ENCODE measurements at places on chromosomes 16 and 17. TPM values are rescaled to one million over a fixed set of nuclear protein-coding genes. Genes with fewer than 3 reads are reported as not detected.

- H3K4me3 ChIP-seq, result peak overlapping the region; percentile 95
- peak overlapping the region; percentile 68 for H3K27ac ChIP-seq
- peaks cover 7% of the 10 kb centered on the region for H3K27me3 ChIP-seq
- H3K4me1 ChIP-seq, result peaks cover 38% of the 10 kb centered on the region
- H3K36me3 ChIP-seq, result peaks cover 2% of the 10 kb centered on the region
Measured at GRCh38 chr17:16352303-16352666, 984 bp downstream of the CENPV start.

GRCh38 chr17:9095390-9095789 lies 74.1 kb downstream of the NTN1 start:
- no peak for DNase-seq
- no peaks in the 10 kb centered on the region for H3K4me1 ChIP-seq
- no peak overlapping the region for H3K27ac ChIP-seq
- H3K27me3 ChIP-seq, result peaks cover 12% of the 10 kb centered on the region
- no peaks in the 10 kb centered on the region for H3K36me3 ChIP-seq

The TMEM88 gene
- total RNA-seq, result 5.3 TPM

The TNFSF13 gene
- total RNA-seq, result 7.8 TPM

The SDR42E2 gene
- total RNA-seq, result not detected

The HS3ST2 gene
- not detected for total RNA-seq

The ICAM2 gene
- 49.9 TPM for total RNA-seq

DNA sequence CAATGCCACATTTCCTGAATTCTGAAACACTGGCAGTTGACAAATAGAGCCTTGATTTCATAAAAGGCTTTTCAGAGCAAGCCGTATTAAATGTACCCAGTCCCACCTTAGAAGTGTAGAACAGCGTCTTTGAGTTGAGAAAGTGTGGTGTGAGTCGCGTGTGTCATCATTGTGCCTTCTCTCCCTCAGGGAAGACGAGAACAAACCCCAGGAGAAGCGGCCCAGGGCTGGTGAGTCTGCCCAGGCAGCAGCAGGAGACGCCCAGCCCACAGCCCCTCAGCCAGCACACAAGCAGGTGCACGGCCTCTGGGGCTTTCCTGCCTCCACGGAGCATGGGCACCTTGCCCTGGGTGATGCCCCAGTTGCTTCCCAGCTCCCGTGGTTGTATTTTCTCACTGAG lies 34.0 kb downstream of the CIBAR2 start:
- H3K4me3 ChIP-seq, result no peak overlapping the region
- H3K27ac ChIP-seq, result no peak overlapping the region
- H3K27me3 ChIP-seq, result no peaks in the 10 kb centered on the region

GRCh38 chr17:4972752-4973151 lies 5.1 kb upstream of the SPAG7 start:
- no peak overlapping the region for H3K27ac ChIP-seq
- peaks cover 33% of the 10 kb centered on the region for H3K4me1 ChIP-seq
- H3K4me3 ChIP-seq, result no peak overlapping the region
- H3K36me3 ChIP-seq, result peaks cover 38% of the 10 kb centered on the region

- peaks cover 10% of the 10 kb centered on the region for H3K27me3 ChIP-seq
- H3K4me3 ChIP-seq, result no peak overlapping the region
- no peak for DNase-seq
- no peak overlapping the region for H3K27ac ChIP-seq
- H3K36me3 ChIP-seq, result no peaks in the 10 kb centered on the region
Measured at GRCh38 chr16:65984296-65984695, 382.2 kb upstream of the CDH5 start.

- DNase-seq, result no peak
- no peaks in the 10 kb centered on the region for H3K27me3 ChIP-seq
- H3K27ac ChIP-seq, result no peak overlapping the region
- H3K4me1 ChIP-seq, result no peaks in the 10 kb centered on the region
Measured at GRCh38 chr16:81416749-81417148, 27.9 kb upstream of the CMIP start.

DNA sequence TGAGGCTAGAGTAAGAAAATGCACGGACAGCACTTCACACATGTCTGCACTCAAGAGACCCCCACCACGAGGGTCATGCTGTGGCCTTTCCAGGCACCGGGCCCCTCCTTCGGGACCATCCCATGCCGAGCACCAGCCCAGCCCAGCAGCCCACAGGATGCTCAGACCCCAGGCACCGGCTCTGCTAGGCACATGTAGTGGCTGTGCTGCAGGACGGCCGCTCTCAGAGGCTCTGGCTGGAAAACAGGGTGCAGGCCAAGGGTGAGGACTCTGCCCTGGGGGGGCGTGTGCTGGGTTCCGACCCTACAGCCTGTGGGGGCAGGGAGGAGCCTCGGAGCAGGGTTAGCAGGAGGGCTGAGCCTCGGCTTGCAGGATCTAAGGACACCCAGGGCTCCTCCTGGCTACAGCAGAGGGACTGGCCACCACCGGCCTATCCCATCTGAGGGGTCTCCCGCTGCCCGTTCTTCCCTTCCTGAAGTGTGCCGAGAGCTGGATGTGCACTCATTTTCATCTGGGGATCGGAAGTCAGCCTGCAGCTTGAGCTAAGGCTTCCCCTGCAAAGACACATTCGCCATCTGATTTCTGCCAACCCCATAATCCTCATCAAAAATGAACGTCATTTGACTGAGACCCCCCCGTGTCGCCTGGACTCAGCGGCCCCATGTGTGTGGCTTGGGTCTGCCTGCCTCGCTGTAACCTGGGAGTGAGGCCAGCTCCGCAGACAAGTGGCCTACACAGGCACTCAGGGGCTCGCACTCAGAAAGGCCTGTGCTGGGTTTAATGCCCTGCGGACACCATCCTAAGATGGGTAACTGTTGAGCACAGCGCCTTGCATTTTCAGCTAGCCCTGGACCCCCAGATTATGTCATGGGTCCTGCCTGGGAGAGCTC lies 293.1 kb upstream of the FOXF1 start:
- no peaks in the 10 kb centered on the region for H3K4me1 ChIP-seq
- H3K27ac ChIP-seq, result no peak overlapping the region
- no peak for DNase-seq
- no peak overlapping the region for H3K4me3 ChIP-seq
- peaks cover 27% of the 10 kb centered on the region for H3K27me3 ChIP-seq
- no peaks in the 10 kb centered on the region for H3K36me3 ChIP-seq

The TVP23A gene
- 0.60 TPM for total RNA-seq

DNA sequence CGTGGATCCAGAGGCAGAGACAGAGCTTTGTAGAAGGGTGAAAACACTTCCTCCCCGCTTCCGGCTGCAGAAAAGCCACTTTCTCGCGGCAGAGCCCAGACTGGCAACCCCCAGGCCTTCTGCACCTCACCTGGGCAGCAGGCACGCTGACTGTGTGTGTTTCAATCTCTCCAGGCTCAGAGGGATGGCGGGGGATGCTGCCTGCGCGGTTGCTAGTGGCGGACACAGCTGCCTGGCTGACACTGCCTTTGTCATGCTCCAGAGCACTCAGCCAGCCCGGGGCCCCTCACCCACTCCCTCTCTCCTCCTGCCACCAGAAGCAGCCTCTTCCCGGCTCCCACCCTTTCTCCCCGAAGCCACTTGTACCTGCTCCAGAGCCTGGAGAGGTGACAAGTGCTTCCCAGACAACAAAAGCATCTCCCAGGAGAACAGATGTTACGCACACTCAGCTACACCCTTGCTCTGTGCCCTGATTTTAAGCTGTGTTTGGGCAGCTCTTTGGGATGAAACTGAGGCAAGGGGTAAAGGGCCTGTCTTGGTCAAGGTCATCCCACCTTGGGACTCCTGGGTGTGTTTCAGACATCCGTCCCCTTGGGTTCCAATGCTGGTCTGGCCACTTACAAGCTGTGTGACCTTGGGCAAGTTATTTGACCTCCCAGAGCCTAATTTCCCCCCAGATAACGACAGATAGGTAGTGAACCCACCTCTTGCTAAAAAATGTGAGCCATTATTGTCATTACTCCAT lies 9.2 kb upstream of the GLIS2 start:
- peak overlapping the region; percentile 98 for H3K4me3 ChIP-seq
- peaks cover 5% of the 10 kb centered on the region for H3K36me3 ChIP-seq
- DNase-seq, result peak; percentile 36

The MYBBP1A gene
- total RNA-seq, result 55.7 TPM

The LRRC46 gene
- 0.83 TPM for total RNA-seq

The TMEM92 gene
- not detected for total RNA-seq

DNA sequence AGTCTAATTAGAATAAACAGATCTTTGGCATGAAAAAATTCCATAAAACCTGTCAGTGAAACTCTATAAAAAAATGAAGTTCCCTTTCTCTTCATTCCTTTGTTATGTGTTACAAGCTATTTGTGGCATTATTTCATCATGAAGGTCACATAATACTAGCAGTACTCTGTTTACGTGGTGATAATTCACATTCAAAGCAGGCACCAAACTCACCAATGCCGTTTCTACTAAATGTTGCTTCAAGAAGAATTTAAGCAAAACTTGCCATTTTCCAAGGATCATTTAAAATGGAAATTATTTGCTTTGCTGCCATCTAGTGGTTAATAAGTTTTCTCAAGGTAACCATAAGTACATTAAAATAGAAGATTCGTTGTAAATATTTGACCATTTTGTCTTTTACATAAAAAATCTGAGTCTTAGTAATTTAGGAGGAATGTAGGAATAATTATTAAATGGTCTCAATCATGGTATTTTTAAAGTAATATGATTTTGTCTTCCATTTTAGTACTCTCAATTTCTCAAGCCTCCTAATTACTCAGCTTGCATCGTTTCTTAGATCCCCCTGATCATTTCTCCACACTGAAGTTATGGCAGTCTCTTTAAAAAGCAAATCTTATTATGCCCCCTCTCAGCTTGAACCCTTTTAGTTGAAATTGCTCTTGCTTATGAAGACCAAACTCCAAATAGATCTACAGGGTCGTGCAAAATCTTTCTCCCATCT lies 80.8 kb downstream of the OMG start:
- H3K27ac ChIP-seq, result no peak overlapping the region
- H3K27me3 ChIP-seq, result no peaks in the 10 kb centered on the region
- H3K4me3 ChIP-seq, result no peak overlapping the region

The NATD1 gene
- 8.8 TPM for total RNA-seq

- peaks cover 21% of the 10 kb centered on the region for H3K4me1 ChIP-seq
- H3K27me3 ChIP-seq, result peaks cover 87% of the 10 kb centered on the region
- H3K36me3 ChIP-seq, result peaks cover 5% of the 10 kb centered on the region
- H3K4me3 ChIP-seq, result peak within 1 kb of the TSS; percentile 82
Measured at GRCh38 chr16:49281480-49281842, at the start of gene CBLN1. Gene CBLN1 (minus strand): TSS chr16:49281838. CDS start chr16:49281465, 373 bp downstream.

The STX1B gene
- 2.2 TPM for total RNA-seq

- H3K4me1 ChIP-seq, result no peaks in the 10 kb centered on the region
- peak; percentile 39 for DNase-seq
Measured at GRCh38 chr17:1055751-1056645, 59.1 kb downstream of the TIMM22 start.

The MMP15 gene
- 0.76 TPM for total RNA-seq

- H3K4me1 ChIP-seq, result no peaks in the 10 kb centered on the region
- no peaks in the 10 kb centered on the region for H3K27me3 ChIP-seq
- no peak overlapping the region for H3K27ac ChIP-seq
Measured at GRCh38 chr16:59341368-59341767, 607.3 kb upstream of the GOT2 start.

The NHERF2 gene
- 2.2 TPM for total RNA-seq

The CES4A gene
- 24.4 TPM for total RNA-seq

The TAF1C gene
- 51.3 TPM for total RNA-seq

- H3K4me3 ChIP-seq, result no peak overlapping the region
- H3K27me3 ChIP-seq, result peaks cover 19% of the 10 kb centered on the region
- H3K36me3 ChIP-seq, result no peaks in the 10 kb centered on the region
- DNase-seq, result no peak
Measured at GRCh38 chr17:13646411-13646810, 44.7 kb upstream of the HS3ST3A1 start.

- peaks cover 16% of the 10 kb centered on the region for H3K4me1 ChIP-seq
- no peak for DNase-seq
- no peaks in the 10 kb centered on the region for H3K27me3 ChIP-seq
- no peak overlapping the region for H3K4me3 ChIP-seq
- H3K36me3 ChIP-seq, result no peaks in the 10 kb centered on the region
Measured at GRCh38 chr17:77769762-77770161, 188.7 kb upstream of the TNRC6C start.

DNA sequence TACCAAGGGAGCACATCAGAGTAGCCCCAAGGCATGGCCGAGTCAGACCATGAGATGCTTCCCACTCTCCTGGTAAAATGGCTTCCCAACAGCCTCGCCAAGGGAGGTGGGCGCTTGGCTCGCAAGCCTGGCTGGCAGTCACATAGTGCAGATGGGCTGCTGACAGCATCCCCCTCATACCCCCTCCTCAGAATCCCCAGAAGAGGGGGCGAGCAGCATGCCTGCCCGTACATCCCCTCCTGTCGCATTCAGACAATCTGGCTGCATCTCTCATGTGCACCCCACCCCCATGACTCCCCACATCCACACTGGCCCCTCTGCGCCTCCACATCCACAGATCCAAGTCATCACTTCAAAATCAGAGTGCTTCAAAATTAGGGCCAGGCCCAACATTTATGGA lies 54.0 kb upstream of the CES5A start:
- H3K4me1 ChIP-seq, result no peaks in the 10 kb centered on the region
- DNase-seq, result no peak
- H3K36me3 ChIP-seq, result no peaks in the 10 kb centered on the region
- H3K27ac ChIP-seq, result no peak overlapping the region
- H3K27me3 ChIP-seq, result no peaks in the 10 kb centered on the region

- no peak overlapping the region for H3K27ac ChIP-seq
- no peaks in the 10 kb centered on the region for H3K4me1 ChIP-seq
- no peaks in the 10 kb centered on the region for H3K27me3 ChIP-seq
- DNase-seq, result no peak
Measured at GRCh38 chr17:20173091-20173490, 163.9 kb downstream of the SPECC1 start.

DNA sequence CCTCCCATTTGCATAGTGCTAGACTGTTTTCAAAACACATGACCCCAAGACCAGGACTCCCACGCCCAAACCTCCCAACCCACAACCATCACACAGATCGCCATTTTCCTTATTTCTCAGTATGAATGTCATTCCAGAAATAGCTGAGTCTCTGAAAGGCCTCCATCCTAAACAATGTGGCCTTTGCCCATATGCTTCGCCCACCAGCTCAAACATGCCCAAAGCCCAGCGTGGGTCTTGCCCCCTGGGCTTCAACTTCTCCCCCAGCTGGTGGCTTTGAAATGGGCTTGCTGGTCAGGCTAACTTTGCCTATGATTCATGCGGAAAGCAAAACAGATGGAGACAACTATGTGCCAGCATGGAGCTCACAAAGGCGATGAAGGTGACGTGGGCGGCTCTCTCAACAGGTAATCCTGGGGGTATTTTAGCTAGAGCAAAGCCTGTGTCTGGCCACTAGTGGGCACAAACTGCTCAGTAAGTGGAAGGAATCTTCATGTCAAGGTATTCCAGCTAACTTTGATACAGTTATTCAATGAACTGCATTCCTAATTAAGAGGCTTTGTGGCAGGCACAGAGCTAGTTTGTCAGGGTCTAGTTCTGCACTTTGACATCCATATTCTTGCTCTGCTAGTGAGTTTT lies 17.1 kb downstream of the PMP22 start:
- no peak overlapping the region for H3K4me3 ChIP-seq
- H3K27me3 ChIP-seq, result peaks cover 14% of the 10 kb centered on the region
- no peak overlapping the region for H3K27ac ChIP-seq
- H3K4me1 ChIP-seq, result no peaks in the 10 kb centered on the region

The NEUROD2 gene
- not detected for total RNA-seq

The UBN1 gene
- 32.0 TPM for total RNA-seq

The CDH15 gene
- not detected for total RNA-seq

- no peak overlapping the region for H3K27ac ChIP-seq
- H3K4me3 ChIP-seq, result no peak overlapping the region
- DNase-seq, result no peak
Measured at GRCh38 chr17:8822401-8823035, 23.4 kb upstream of the MFSD6L start.

All from activated T-cell treated with anti-CD3 and anti-CD28 coated beads, Interleukin-2, amount 50 U/mL, for 72 hours (primary cell).